ENCODE measurements at places on chromosomes 4 and X. TPM values are rescaled to one million over a fixed set of nuclear protein-coding genes. Genes with fewer than 3 reads are reported as not detected.

Gene MGARP
- not detected for total RNA-seq

DNA sequence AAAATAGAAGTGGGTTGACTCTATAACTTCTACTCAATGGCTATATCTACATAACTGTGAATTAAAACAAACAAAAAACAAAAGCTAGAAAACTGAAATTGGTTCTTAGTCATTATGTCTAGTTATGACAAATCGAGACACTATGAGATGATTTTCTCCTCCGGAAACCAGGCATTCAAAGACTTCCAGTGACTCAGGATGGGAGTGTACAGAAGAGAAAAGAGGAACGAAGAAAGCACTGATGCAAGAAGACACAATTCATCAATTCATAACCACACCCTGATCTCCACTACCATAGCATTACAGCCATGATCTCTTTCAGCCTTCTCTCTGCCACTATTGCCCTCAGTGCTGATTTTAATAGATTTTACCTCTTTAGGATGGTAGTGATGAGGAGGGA is 253.6 kb downstream of the CBLL2 start:
- no peak for DNase-seq

Gene TACR3
- not detected for total RNA-seq

DNA sequence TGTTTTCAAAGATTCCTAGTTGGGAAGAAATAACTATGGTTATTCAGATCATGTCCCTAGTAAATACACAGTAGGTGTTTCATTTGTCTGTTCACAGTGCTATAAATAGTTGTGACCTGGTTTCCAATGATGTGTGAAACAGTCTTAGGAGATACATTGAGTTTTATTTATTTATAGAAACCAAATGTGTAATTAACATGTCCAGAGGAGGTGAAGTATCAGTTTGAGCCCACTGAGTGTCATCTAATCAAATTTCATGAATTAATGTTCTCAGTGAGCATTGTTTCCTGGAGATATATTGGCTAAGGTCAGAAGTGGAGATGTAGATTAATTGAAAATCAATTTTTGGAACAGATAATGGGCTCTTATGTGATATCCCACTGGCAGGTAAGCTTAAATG is 996.3 kb downstream of the FSTL5 start:
- no peak for DNase-seq

Gene MGST2
- total RNA-seq = 26.4 TPM

- DNase-seq = no peak
Measured at GRCh38 chr4:78237360-78237759, 180.2 kb downstream of the FRAS1 start.

GRCh38 chr4:150828159-150828558 is 186.9 kb downstream of the LRBA start:
- peak; percentile 41 for DNase-seq

- no peak for DNase-seq
Measured at GRCh38 chr4:102522031-102522440, 20.9 kb downstream of the NFKB1 start.

Gene SULT1B1
- 0.27 TPM for total RNA-seq

Gene MMRN1
- total RNA-seq = 31.0 TPM

GRCh38 chrX:10015355-10015722 is 48.2 kb downstream of the CLDN34 start:
- DNase-seq = no peak

- DNase-seq = no peak
Measured at GRCh38 chr4:111781611-111782010, 363.6 kb upstream of the FAM241A start.

Gene CPZ
- total RNA-seq = not detected

DNA sequence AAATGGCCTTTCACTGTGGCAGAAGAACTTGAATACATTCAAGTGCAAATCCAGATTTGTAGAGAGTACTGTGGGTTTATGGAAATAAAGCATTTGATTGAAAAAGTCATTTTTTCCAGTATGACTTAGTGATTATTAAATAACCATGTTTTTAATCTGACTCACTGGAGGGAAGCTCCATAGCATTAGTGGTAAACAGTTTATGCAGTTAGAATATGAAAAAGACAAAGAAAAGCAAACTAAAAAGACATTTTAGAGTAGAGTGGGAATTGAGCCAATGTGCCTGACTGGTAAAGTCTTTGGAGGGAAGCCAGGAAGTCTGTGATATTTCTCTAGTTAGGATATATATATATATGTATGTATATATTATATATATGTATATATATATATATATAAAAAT is 53.4 kb downstream of the FAT4 start:
- no peak for DNase-seq

Gene CNKSR2
- 4.0 TPM for total RNA-seq

- no peak for DNase-seq
Measured at GRCh38 chr4:110710070-110710469, 87.2 kb upstream of the PITX2 start.

Gene CXXC4
- total RNA-seq = not detected

DNA sequence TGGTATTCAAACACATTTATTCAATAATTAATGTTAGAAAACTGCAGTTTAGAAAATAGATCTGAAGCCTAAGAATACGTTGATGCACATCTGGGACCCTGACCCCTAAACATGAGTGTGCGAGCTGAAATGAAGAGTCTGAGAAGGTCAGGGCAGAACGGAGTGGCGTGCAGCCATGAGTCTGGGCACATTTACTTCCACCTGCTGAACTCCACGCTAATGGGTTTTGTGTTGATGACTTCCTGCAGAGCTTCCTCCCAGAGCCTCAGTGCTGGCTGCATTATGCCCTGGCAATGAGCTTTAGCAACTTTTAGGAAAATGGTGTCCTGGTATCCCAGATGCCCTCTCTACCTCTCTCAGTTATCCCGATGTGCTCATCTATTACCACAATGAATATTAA is 53.1 kb downstream of the FAM114A1 start:
- no peak for DNase-seq

Gene SLITRK4
- 1.1 TPM for total RNA-seq

Gene NOA1
- 46.3 TPM for total RNA-seq

DNA sequence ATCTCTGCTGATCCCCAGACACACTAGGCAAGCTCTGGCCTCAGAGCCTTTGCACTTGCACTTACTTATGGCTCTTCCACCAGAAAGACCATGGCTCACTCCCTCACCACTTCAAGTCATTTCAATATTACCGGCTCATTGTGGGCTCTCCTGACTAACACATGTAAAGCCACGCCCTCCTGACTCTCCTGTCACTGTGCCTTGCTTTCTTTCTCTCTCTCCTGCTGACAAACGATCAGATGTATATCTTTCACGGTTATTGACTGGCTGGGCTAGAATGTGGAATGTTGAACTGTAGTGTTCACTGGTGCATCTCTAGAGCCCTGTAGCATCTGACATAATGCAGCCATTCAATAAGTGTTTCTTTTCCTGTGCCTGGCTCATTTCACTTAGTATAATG is 425.1 kb downstream of the RAB28 start:
- no peak for DNase-seq

GRCh38 chr4:8372506-8372905 is 68.0 kb downstream of the ACOX3 start:
- DNase-seq = no peak

Gene MANBA
- total RNA-seq = 74.6 TPM

DNA sequence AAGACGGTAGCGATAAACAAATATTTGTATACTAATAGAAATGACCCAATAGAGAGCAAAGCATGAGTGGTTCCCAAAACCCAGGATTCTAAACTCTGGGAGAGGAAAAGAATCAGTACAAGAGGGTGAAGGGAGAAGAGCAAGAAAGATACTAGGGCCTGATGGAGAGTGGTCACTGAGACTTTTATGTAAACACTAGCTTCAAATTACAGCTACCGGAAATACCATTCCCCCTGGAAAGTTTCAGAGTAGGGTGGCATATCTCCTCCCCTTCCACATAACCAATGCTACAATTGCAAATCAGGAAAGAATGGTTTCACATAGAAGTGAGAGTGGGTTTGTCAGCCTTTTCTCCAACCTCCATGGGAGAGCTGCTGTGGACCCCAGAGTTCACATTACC is 77.1 kb downstream of the EIF4E start:
- DNase-seq = no peak

Gene ZNF280C
- 3.0 TPM for total RNA-seq
